ENCODE measurements at places on chromosomes 1 and 21.

GRCh38 chr1:27296773-27297291 lies 25.1 kb upstream of the TMEM222 start:
- DNase-seq: peak; percentile 32

- DNase-seq: no peak
These were observed 572 bp downstream of the LPGAT1 start for GRCh38 chr1:211830055-211830327.

DNA sequence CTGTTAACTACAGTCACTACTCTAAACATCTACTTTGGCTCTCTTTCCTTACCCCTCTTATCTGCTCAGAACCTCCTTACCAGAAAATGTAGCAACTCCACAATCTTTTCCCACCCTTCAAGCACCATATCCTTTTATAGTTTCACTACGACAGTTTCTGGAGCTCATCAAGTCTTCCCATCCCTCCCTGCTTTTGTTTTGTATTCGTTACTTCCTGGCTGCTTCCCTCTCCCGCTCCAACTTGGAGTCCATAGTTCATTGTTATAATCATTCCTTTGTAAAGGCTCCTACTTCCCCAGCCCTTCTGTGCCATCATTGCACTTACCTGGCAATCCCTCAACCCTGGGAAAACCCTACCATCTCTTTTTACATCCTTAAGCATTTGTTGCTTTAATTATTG lies 18.0 kb downstream of the MPZL1 start:
- no peak for DNase-seq

- DNase-seq: no peak
These were observed 69.3 kb upstream of the WARS2 start for GRCh38 chr1:119209596-119210295.

GRCh38 chr1:219585837-219586455 lies 27.0 kb downstream of the ZC3H11B start:
- DNase-seq: no peak
